ENCODE measurements at places on chromosomes 4 and X.

- DNase-seq: no peak
Measured at GRCh38 chr4:294732-295131, 10.5 kb downstream of the ZNF732 start.

DNA sequence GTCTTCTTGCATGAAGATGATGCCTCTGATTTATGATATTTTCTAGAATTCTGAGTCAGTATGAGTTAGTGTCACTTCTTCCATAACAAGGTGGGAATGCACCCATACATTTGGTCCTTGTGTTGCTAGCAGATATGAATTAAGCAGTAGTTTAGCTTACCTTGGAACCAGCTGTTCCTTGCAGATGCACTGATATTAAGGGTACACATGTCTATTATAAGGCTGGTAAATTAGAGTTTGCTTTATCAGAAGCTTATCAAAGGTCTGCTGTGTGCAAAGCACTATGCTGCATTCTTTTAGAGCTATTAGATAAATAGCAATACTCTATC, 36.5 kb downstream of the AFF1 start:
- DNase-seq: no peak

DNA sequence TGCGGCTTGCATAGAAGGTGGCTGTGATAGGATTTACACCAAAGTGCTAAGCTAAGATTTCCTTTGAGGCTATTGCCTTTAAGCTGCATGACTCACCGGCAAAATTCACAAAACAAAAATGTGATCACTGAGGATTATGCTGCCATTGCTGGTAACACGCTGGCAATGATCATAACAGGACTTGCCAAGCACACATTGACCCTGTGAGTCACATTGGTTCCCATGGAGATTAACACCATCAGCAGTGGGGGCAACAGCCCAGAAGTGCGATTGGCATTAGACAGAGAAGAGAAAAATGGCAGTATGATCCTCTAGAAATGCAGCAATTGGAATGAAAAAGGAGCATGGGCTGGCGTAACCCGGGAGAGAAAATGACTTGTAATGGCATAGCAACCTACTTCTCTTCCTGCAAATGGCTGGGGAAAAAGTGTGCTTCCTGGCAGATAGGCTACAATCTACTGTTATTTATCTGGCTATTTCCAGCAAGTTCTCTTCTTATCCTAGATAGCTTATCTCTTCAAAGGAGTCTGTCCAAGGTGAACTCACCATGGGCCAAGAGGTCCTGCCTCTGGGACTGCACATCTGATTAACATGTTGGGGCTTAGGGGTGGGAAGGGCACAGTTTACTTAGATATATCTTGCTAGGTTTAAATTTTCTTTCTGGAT, 314.2 kb upstream of the IGFBP7 start:
- DNase-seq: no peak

- DNase-seq: no peak
Measured at GRCh38 chr4:182338746-182339145, 95.5 kb downstream of the TENM3 start.

- DNase-seq: no peak
Measured at GRCh38 chr4:113049421-113050370, at the start of gene ANK2. ANK2 (plus strand) TSS chr4:113049653; CDS start chr4:113049729, 76 bp downstream.

- DNase-seq: no peak
Measured at GRCh38 chr4:76665153-76665552, 230.1 kb downstream of the SHROOM3 start.
